ENCODE measurements at places on chromosomes 7 and 10.

- DNase-seq: no peak
Measured at GRCh38 chr7:75842836-75843446, 29.3 kb upstream of the CCL24 start.

- no peak for DNase-seq
Measured at GRCh38 chr7:133109816-133110215, 27.9 kb upstream of the CHCHD3 start.

DNA sequence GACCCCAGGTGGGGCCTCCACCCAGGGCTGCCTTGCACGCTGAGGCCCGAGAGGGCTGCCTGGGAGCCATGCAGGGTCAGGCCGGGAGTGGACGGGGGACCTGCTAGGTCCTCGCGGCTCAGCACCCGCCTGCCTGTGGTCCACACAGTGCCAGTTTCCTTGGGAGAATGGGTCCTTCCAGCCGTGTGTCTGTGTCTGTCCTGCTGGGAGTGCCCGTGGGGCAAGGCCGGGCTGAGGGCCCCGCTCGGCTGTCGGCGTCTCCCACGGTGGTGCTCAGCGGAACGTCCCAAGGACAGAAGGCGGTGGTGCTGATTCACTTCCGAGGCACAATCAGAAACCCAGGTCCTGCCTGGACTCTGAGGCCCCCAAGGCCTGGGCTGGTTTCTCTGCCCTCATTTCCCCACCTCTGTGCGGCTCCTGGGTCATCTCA lies 23.2 kb upstream of the GTPBP4 start:
- DNase-seq: no peak

- DNase-seq: no peak
Measured at GRCh38 chr7:54680377-54681005, 78.5 kb downstream of the SEC61G start.

DNA sequence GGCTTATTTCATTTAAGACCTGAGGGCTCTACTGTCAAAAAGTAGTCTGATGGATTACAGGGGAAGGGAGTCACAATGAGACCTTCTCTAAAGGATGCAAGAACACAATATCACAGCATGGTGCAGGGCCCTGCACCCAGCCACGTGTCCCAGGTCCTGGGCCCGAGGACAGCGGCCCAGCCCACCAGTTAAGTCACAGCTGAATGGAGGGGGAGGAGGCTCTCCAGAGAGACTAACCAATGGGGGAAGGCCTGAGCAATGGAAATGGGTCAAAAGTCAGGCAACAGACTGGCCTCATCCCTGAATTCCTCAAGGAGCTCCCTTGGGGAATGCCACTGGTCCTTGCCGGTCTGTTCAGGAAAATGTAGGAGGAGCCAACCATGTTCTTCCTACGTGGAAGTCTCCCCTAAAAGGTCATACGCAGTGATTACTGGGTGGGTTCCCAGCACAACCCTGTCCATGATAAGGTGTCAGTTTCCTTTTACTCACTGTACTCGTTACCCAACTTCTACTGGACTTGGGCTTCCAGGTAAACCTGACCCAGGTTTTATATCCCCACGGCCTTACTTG lies 28.3 kb downstream of the CCDC3 start:
- no peak for DNase-seq

DNA sequence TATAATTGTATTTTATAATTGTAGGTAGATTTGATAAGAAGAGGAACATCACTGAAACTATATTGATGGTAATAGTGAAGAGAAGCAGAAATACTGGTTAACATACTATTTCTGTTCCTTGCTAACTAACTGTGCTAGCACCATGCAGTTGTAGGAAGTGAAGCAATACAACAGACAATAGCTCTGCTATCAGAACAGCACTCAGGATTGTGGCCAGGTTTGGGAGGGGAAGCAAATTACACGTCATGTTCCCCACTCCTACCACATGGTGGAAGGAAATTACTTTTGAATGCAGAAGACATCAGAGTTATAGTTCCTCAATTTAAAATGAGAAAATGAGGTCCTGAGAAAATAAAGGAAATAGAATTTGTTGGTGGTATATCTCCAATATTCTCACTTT lies 151.1 kb downstream of the DGKB start:
- DNase-seq: no peak

DNA sequence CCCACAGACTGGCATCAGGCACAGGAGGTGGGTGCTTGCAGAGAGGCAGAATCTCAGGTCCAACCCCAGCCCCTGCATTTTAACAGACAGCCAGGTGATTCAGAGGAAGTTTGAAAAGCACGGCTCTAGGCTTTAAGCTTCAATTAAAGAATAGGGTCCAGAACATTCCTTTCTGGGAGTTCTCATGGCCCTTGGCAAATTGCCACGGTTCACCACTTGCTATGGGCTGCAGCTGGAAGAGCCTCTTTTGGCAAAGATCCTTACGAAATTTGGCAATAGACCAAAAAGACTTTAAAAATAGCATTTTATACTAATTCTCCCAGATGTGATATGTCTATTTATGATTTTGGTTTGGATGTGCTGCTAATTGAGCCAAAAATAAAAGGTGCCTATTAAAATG lies 148.1 kb downstream of the ITGA8 start:
- no peak for DNase-seq

- DNase-seq: no peak
Measured at GRCh38 chr7:148772297-148773089, 73.8 kb downstream of the CUL1 start.

GRCh38 chr10:30491916-30492515 lies 58.0 kb downstream of the MAP3K8 start:
- DNase-seq: no peak
